ENCODE measurements at places on chromosomes 6 and 20. TPM values are rescaled to one million over a fixed set of nuclear protein-coding genes. Genes with fewer than 3 reads are reported as not detected.

HTR1E gene
- total RNA-seq, result not detected

DNA sequence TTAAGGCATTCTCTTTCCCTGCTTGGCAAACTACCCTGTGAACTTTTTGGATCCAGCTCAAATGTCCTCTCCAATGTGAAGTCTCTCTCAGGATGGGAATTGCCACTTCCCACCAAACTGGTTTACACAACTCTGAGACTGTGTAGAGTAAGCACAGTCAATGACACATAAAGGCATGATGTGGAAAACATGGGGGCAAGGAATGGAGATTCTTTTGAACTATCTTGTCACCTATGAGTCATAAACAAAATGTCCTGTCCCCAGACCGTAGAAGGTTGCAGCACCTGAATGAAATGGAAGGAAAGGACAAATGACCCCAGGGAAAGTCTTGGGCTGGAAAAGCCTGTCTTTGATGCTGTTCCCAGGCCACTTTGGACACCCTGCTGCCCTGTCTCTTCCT is 11.0 kb upstream of the KIF13A start:
- no peak overlapping the region for H3K27ac ChIP-seq
- H3K4me1 ChIP-seq, result peaks cover 15% of the 10 kb centered on the region

DNA sequence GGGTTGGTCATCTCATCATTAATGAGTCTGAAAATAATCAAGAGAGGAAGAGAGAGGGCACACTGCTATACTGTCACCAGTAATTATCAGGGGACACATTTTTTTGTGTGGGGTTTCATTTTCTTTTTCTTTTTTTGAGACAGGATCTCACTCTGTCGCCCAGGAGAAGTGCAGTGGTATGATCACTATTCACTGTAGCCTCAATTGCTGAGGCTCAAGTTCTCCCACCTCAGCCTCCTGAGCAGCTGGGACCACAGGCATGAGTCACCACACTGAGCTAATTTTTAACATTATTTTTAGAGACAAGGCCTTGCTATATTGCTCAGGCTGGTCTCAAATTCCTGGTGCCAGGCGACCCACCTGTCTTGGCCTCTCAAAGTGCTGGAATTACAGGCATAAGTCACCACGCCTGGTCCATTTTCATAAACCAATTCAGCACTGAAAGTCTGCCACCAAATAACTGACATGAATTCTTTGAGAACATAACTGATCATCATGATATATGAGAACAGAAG is 43.3 kb downstream of the EPHA7 start:
- H3K27me3 ChIP-seq, result no peaks in the 10 kb centered on the region
- no peaks in the 10 kb centered on the region for H3K4me1 ChIP-seq
- no peak for DNase-seq
- H3K27ac ChIP-seq, result no peak overlapping the region
- no peak overlapping the region for H3K4me3 ChIP-seq

- H3K27me3 ChIP-seq, result no peaks in the 10 kb centered on the region
- DNase-seq, result no peak
- no peaks in the 10 kb centered on the region for H3K36me3 ChIP-seq
- H3K4me1 ChIP-seq, result no peaks in the 10 kb centered on the region
- no peak overlapping the region for H3K4me3 ChIP-seq
These were observed 8.6 kb upstream of the NKAIN4 start for GRCh38 chr20:63262836-63263235.

- no peaks in the 10 kb centered on the region for H3K36me3 ChIP-seq
- no peak overlapping the region for H3K27ac ChIP-seq
- H3K27me3 ChIP-seq, result no peaks in the 10 kb centered on the region
- no peak overlapping the region for H3K4me3 ChIP-seq
- no peak for DNase-seq
- no peaks in the 10 kb centered on the region for H3K4me1 ChIP-seq
These were observed 7.5 kb upstream of the MYLIP start for GRCh38 chr6:16121339-16121738.

DNA sequence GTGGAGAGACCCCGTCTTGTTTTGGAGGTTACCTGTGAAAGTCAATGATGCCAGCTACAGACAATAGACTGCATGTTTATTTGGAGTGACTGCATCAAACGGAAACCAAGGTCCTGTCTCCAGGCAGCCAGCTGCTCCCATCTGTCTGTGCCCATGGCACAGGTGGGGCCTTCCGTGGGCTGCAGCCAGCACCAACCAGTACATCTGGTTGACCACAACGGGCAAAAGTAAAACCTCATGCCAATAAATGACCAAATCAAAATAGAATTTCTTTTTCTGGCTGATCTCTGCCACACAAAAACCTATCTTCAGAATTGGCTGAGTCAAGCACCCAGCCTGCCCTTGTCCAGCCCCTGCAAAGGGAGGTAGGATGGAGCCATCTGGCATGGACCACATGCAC is 33.5 kb downstream of the DLL1 start:
- DNase-seq, result no peak
- H3K27ac ChIP-seq, result no peak overlapping the region
- H3K4me3 ChIP-seq, result no peak overlapping the region
